NCI-H187 treated with DMSO at 0.1 percent for 48 hours (cell line): ENCODE measurements at places on chromosomes 1 and 21.

GRCh38 chr1:37471345-37472231 lies 2.8 kb upstream of the ZC3H12A start:
- no peak for DNase-seq

DNA sequence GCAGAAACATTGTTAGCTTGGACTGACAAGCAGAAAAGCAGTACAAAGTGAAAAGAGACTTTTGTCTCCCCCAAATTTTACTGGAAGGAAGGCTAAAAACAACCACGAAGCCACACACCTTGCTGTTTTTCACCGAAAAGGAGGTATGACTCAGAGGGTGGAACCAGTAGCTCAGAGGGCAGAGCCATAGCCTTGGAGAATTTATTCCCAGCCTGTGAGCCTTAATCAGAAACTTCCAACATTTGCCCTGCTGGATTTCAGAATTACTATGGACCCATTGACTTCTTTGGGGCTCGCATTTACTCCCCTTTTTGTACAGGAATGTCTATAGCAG lies 32.0 kb downstream of the RPS6KC1 start:
- no peak for DNase-seq

DNA sequence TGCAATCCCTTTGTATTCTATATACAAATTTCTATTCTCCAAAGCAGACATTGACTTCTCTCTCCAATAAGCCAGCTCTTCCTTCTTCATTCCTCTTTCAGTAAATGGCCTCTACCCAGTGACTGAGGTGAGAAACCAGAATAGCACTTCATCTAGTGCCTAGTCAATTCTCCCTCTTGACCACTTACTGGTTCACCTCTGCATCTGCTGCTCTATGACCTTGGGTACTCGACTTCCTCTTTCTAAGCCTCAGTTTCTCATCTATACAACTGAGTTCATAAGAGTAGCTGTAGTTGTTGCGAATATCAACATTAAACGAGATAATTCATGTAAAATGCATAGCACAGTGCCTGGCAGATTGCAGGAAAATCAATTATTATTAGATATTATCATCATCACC lies 12.4 kb downstream of the LYST start:
- DNase-seq: no peak

DNA sequence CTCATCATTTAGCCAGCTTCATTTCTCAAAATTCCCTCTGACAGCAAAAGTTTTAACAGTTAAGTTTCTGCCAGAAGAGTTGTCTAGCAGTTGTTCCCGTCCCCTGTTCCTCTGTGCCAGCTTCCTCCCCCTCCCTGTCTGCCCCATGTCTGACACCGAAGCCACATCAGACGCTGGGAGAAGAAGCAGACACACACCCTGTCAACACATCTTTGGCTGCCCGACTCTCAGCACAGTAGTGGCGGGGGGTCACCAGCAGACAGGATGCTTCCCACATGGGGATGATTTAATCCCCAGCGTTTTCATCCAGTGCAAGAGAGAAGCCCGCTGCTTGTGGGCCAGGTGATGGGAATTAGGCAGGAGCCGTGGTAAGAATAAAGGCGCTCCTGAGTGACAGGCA lies 379.4 kb upstream of the RUNX1 start:
- no peak for DNase-seq

GRCh38 chr1:239302696-239303095 lies 83.7 kb upstream of the CHRM3 start:
- DNase-seq: no peak

DNA sequence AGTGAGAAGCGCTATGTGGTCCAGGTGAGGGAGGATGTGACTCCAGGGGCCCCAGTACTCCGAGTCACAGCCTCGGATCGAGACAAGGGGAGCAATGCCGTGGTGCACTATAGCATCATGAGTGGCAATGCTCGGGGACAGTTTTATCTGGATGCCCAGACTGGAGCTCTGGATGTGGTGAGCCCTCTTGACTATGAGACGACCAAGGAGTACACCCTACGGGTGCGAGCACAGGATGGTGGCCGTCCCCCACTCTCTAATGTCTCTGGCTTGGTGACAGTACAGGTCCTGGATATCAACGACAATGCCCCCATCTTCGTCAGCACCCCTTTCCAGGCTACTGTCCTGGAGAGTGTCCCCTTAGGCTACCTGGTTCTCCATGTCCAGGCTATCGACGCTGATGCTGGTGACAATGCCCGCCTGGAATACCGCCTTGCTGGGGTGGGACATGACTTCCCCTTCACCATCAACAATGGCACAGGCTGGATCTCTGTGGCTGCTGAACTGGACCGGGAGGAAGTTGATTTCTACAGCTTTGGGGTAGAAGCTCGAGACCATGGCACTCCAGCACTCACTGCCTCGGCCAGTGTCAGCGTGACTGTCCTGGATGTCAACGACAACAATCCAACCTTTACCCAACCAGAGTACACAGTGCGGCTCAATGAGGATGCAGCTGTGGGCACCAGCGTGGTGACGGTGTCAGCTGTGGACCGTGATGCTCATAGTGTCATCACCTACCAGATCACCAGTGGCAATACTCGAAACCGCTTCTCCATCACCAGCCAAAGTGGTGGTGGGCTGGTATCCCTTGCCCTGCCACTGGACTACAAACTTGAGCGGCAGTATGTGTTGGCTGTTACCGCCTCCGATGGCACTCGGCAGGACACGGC lies 2.2 kb downstream of the CELSR2 start:
- DNase-seq: no peak

DNA sequence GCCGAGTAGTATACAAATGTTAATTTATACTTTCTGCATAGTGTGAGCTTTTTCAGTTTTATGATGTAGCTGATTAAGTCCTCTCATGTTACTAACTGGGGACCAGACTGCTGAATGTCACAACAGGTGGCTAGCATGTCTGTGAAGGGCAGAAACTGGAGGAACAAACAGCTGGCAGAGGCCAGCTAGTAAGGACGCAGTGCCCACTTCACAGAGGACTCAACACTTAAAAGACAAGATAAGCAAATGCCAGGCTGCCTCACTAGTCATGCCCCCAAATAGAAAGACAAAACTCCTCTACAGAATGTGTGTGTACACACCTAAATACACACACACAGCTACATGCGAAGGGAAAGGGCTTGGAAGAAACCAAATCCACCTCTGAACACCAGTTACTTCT lies 73.8 kb upstream of the ZNF678 start:
- DNase-seq: no peak

DNA sequence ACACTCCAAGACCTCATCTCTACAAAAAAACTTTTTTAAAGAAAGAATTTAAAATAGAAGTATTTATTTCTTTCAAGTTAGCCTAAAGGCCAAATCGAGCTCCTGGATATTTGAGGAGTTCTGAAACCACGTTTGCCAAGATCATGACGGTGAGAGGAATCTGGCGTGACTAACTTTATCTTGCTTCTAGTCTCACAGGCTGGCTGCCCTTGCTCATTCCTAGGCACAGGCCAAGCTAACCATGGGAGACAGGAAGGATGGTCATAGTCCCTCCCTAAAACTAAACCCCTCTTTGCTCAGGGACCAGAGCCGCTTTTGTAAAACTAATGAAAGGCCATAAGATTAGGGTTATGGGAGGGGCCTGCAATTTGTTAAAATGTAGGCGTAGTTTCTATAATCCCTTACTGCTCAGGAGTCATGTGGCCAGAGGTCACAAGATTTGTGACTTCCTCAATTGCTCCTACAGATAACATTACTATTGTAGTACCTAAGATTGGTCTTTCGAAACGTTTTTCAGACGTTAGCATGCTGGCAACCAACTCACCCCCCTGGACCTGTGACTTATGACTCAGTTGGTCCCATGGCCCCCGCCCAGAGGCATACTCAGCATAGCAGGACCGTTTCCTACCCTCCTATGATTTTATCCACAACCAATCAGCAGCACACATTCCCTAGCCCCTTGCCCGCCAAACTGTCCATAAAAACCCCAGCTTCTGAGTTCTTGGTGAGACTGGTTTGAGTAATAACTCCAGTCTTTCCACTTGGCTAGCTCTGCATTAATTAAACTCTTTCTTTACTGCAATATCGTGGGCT lies 425.0 kb downstream of the SMYD3 start:
- no peak for DNase-seq

DNA sequence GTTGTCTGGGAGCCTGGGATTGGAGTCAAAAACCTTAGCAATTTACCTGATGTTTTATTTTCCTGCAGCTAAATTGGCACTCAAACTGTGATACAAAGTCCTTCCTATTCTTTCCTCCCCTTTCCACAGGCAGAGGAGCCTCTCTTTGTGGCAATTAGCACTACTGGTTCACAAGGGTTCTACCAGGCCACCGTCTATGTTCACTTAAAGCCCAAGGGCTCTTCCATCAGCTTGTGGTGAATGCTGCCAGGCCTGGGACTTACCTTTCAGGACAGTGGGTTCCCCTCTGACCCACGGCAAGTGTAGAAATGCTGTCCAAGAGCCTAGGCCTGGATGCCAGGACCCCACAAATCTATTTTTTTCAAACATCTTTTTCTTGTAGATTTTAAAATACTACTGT lies 251.9 kb upstream of the B3GALT2 start:
- no peak for DNase-seq

- no peak for DNase-seq
Measured at GRCh38 chr1:113211467-113211866, 138.5 kb downstream of the LRIG2 start.

DNA sequence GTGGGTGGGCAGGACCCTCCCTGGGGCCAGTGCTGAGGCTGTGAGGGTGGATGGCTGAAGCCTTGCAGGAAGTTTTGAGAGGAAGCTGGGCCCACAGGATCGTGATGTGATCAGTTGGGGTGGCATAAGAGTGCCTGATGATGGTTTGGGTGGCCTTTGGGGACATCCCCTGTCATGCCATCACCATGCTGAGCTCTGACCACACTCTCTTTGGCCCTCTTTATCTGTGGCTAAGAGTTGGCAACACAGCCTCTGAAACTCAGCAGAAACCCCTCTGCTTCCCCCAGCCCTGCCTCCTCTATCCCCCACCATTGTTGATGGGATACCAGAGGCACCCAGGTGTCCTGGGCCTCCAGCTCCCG lies 19.8 kb downstream of the MIIP start:
- no peak for DNase-seq

DNA sequence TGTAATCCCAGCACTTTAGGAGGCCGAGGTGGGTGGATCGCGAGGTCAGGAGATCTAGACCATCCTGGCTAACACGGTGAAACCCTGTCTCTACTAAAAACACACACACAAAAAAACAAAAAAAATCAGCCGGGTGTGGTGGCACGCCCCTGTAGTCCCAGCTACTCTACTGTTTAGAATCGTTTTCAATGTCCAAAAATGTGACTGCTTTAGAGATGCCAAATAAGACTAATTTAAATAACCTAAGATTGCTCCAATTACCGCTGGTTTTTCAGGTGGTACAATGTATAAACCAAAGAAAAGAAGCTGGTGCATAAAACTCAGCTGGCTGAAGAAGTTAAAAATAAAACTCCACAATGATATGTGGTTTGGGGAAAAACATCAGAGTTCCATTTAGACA lies 132.0 kb downstream of the RERE start:
- DNase-seq: no peak

- no peak for DNase-seq
Measured at GRCh38 chr1:207908107-207908734, 2.7 kb downstream of the CD34 start.

- no peak for DNase-seq
Measured at GRCh38 chr21:26769613-26770188, 75.5 kb downstream of the ADAMTS1 start.

DNA sequence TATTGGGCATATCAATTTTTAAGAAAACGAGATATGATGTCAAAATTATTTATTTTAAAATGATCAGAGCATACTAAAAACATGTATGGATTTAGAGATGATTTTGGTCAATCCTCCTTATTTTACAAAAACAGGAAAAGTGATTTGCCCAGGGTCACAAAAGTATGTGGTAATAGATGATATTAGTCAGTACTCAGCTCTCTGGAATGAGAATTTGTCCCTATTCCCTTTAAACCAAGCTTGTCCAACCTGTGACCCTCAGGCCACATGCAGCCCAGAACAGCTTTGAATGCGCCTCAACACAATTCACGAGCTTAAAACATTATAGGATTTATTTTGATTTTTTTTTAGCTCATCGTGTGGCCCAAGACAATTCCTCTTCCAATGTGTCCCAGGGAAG lies 104.7 kb downstream of the AKT3 start:
- DNase-seq: no peak

- no peak for DNase-seq
Measured at GRCh38 chr1:31879981-31880608, 58.1 kb downstream of the PTP4A2 start.

- no peak for DNase-seq
Measured at GRCh38 chr1:44113095-44113609, 5.5 kb upstream of the KLF17 start.

GRCh38 chr1:101291562-101292380 lies 55.0 kb downstream of the S1PR1 start:
- DNase-seq: no peak

GRCh38 chr1:36590771-36591170 lies 108.1 kb upstream of the CSF3R start:
- no peak for DNase-seq

- DNase-seq: no peak
Measured at GRCh38 chr1:226606311-226607267, 58.0 kb downstream of the STUM start.

- no peak for DNase-seq
Measured at GRCh38 chr1:234769986-234770795, 160.2 kb upstream of the IRF2BP2 start.

GRCh38 chr1:62336638-62336994 lies 17.4 kb upstream of the KANK4 start:
- DNase-seq: no peak

- DNase-seq: no peak
Measured at GRCh38 chr1:209634005-209634737, 18.1 kb downstream of the LAMB3 start.

DNA sequence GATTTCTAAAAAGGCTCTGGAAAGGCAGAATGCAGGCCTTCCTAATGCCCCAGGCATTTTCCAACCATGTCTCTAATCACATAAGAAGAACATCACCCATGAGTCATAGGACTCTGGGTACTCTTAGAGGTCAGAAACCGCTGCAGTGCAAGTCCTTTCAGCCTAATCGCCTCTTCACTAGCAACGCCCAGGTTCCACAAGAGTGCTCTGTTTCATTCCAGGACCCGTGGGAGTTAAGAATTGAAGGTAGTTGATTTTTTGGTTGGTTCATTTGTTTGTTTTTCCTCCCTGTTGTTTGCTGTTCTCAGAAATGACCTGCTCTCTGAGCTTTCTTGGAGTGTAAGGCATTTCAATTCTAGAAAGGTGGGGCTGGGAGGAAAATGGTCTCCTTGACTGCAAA lies 123.2 kb downstream of the NR5A2 start:
- peak; percentile 68 for DNase-seq

GRCh38 chr1:228781161-228781808 lies 46.0 kb downstream of the RHOU start:
- peak; percentile 86 for DNase-seq

GRCh38 chr21:41741253-41742072 lies 25.4 kb downstream of the RIPK4 start:
- DNase-seq: no peak
